ENCODE measurements at places on chromosomes 1 and 21.

GRCh38 chr1:23276531-23276930, 59.2 kb upstream of the HTR1D start:
- DNase-seq: no peak

DNA sequence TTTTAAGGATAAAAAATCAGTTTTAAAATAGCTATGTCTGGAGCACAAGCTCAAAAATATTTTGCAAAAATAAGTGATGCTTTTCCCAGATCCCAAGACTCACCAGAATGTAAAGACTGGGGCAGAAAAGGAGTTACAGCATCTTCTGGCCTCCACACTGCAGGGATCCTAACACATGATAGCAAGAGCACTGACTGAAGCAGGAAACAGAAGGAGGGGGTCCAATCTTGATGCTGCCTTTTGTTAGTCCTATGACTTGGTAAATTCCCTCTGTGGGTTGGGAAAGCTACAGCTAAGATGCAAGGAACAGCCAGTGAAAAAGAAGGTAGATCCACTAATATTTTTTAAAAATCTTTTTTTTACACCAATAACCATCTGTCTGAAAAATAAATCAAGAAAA, 54.2 kb upstream of the TNR start:
- no peak for DNase-seq

- DNase-seq: no peak
Observed at GRCh38 chr1:95086949-95087533, 14.3 kb upstream of the ALG14 start.

DNA sequence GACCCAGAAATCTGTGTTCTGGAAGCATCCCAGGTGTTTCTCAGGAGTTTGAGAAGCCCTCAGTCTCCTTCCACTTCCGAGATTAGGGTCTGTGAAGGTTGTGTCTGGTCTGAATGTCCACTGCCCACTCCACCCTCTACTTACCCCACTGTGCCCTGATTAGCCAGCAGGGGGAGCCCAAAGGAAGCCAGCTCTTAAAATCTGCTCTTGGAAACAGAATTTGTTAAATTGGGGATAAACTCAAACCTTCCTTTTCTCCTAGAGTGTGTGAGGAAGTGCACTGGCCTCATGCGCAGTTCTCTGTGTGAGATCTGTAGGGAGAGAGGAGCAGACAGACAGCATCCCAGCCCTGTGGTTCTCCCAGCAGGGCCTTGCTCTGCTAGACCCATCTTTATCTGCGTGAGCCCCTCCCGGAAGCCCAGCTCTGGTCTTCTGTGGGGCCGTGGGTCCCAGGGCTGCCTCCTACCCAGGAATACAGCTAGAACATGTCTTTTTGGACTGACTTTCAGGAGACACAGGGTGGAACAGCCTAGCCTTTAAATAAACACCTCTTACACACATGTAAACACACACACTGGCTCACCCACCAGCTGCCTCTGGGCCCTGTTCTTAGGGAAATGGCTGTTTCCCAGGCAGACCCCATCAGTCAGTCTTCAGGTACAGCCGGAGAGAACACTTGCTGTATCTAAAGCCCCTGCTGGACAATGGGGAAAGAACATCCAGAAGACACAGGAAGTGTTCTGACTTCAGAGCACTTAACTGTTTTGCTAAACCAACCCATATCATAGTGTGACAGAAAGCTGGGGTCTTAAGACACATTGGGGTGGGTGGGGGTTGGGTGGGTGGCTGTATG, 52.2 kb downstream of the SMYD2 start:
- DNase-seq: peak; percentile 48

DNA sequence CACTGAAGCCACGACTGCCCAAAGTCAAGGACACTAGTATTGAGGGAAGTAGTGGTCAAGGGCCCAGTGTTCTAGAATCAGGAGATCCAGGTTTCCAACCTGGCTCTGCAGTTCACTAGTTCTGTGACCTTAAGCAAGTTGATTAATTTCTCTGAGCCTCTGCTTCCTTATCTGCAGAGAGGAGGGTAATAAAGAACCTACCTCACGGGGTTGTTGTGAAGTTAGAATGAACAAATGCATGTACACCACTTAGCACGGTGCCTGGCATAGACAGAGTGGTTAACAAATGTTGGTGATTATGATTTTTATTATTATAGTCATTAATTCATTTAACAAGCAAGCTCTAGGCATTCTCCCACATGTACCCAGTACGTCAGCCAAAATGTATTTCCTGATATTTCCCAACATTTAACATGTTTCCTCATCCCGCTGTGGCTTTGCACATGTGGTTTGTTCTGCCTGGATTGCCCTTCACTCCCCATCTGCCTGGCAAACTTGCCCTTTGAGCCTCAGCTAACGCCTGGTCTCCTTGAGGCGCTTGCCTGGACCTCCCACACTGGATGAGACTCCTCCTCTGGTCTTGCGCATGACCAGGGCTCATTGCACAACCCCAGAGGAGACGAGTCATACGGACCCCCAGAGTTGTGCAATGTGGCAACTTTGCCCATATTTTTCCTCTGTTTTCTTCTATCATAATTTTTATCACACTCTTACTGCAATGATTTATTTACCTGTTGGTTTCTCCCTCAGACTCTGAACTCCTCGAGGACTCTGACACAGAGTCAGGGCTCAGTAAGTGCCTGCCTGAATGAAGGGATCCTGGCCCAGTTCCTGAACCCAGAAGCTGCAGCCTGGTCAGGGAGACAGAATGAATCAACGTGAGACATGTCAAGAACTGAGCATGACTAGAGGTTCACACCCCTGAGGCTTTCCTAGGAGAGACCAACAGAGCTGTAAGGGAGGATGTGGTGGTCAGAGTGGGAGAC, 20.7 kb upstream of the MFSD2A start:
- DNase-seq: peak; percentile 42

- DNase-seq: no peak
Observed at GRCh38 chr21:45397381-45397780, 7.6 kb upstream of the COL18A1 start.

DNA sequence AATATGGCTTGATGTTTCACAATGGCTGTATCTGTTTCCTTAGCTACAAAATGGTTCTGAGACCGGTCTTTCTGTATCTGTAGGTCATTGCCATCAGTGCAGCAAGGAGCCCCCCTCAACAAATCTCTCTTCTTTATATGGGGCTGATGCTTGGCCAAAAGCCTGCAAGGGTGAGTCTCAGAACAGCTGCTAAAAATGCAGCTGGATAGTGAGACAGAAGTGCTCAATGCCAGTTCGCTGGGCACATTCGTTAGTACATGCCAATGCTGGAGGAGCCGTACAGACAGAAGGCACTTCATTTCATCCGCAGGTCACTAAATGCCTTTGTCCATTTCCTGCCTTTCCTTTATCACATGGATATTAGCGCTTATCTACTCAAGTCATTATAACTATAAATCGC, 67.3 kb downstream of the RUNX1 start:
- no peak for DNase-seq

DNA sequence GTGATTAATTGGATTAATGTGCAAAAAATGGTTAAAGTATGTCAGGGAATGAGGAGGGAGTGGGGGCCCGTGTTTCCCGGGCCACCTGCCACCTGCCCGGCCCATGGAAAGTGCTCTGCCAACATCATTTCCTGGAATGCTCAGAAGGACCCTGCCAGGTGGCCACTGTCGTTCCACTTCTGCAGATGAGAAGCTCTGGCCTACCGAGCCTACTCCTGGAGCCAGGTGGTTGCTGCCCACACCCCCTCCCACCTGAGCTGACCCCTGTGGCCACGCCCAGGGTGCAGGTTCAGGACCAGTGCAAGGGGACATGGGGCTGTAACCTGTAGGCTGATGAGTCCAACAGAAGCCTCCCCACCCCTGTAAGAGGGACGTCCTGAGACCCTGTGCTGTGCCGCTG, 99.7 kb downstream of the PRDM16 start:
- no peak for DNase-seq

DNA sequence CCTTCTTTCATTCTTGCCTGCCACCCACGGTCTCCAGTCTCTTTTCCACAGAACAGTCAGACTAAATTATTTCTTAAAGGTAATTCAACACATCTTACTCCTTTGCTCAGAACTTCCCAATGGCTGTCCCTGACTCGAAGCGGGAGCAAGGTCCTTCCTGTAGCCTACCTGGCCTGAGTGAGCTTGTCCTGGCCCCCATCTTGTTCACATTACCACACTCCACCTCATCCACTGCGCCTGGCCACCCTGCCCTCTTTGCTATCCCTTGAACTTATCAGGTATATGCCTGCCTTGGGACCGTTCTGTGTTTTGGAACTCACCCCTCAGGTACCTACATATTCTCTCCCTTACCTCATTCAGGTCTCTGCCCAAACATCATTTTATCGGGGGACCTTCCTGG, 13.3 kb upstream of the GLIS1 start:
- no peak for DNase-seq

GRCh38 chr1:67469431-67469830, 39.2 kb upstream of the SERBP1 start:
- no peak for DNase-seq

GRCh38 chr1:112866151-112866550, 89.8 kb downstream of the SLC16A1 start:
- no peak for DNase-seq

GRCh38 chr1:87717157-87717670, 388.5 kb downstream of the LMO4 start:
- no peak for DNase-seq

- no peak for DNase-seq
Observed at GRCh38 chr21:38493549-38494250, 4.6 kb downstream of the ERG start.

- no peak for DNase-seq
Observed at GRCh38 chr1:201164645-201165044, 10.4 kb upstream of the TMEM9 start.

DNA sequence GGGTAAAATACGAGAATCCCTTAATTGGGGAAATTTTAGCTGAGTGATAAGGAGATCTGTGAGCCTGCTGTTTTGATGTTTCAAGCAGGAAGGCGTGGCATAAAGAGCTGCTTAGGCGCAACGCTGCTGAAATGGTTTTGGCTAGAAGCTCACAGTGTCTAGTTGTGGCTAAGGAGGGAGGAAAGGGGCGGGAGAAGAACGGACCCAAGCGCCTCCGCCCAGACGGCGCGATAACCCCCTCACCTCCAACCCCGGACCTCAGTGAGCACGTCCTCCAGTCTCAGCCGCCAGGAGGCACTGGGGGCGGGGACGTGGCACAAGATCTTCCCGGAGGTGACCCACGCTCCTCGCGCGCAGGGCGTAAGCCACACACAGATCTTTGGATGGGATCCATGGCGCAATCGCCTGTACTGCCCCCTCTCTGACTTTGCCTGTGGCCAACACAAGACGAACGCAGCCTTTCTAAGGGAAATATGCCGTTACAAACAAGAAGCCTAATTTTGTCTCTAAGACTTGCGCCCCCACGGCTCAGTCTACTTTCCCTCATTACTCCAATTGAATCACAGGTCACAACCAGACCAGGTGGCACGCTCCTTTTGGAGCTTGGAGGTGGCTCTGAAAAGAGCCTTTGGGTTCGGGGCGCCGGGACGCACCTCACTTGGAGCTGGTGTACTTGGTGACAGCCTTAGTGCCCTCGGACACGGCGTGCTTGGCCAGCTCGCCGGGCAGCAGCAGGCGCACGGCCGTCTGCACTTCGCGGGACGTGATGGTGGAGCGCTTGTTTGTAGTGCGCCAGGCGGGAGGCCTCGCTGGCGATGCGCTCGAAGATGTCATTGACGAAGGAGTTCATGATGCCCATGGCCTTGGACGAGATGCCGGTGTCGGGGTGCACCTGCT, 23.4 kb upstream of the RNF187 start:
- no peak for DNase-seq

DNA sequence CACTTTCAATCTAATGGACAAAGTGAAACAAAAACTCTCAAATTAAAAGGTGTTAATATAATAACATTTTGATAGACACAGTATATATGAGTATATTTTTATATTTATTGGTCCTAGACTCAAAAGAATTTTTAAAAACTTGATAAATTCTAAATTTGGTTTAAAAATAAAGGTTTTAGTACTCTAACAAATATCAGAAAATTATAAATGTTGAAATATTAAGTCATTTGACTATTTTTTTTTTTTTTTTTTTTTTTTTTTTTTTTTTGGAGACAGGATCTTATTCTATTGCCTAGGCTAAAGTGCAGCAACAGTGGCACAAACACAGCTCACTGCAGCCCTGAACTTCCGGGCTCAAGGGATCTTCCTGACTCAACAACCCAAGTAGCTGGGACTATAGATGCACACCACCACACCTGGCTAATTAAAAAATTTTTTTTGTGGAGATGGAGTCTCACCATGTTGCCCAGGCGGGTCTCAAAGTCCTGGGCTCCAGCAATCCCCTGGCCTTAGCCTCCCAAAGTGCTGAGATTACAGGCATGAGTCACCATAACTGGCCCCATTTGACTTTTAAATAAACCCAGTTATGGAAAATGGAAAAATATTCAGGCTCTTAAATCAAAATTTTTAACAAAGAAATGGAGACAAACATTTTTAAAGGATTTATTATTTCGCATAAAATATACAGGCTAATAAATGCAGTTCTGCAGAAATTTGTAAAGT, 60.8 kb upstream of the RBM34 start:
- no peak for DNase-seq

DNA sequence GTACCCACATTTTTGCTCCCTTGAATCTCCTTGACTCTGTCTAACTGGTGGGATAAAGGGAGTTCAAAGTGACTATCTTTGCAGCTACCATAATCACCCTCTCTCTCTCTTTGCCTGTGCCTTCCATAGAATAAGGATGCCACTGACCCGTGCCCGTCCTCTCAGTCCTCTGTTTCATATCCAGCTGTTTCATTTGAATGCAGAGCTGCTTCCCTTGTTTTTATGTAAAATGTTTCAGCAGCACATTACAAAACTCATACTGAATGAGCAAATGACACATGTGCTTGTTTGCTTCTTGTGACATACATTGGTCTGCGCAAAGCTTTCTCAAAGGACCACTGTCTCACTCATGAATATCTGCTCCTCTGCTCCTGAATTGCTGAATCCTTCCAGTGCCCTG, 38.4 kb downstream of the CDC42 start:
- DNase-seq: no peak

- no peak for DNase-seq
Observed at GRCh38 chr21:46193829-46194373, 9.6 kb upstream of the SPATC1L start.

DNA sequence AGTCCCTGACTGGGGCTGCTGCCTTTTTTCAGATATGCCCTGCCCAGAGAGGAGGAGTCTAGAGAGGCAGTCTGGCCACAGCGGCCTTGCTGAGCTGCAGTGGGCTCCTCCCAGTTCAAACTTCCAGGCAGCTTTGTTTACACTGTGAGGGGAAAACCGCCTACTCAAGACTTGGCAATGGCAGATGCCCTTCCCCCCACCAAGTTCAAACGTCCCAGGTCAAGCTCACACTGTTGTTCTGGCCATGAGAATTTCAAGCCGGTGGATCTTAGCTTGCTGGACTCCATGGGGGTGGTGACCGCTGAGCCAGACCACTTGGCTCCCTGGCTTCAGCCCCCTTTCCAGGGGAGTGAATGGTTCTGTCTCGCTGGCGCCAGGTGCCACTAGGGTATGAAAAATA, 18.3 kb upstream of the C1orf53 start:
- DNase-seq: no peak

DNA sequence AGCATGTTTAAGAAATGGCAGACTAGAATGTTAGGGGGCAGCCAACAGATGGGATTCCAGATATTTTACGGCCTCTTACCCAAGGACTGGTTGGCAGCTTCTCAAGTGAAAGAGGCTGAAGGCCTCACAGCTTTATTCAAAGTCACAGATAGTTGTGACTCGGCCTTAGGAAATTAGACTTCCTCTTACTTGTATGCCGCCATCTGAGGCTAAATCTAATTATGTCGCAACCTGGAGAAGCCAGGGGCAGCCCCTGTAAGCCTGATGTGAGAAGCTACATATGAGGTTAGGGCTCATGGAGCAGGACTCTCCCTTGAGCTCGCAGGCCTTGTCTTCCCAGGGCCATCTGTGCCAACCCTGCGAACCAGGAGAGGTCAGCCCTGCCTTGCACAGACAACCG, 352.5 kb downstream of the HHAT start:
- no peak for DNase-seq
